ENCODE measurements at places on chromosomes 5 and 9. TPM values are rescaled to one million over a fixed set of nuclear protein-coding genes. Genes with fewer than 3 reads are reported as not detected.

DNA sequence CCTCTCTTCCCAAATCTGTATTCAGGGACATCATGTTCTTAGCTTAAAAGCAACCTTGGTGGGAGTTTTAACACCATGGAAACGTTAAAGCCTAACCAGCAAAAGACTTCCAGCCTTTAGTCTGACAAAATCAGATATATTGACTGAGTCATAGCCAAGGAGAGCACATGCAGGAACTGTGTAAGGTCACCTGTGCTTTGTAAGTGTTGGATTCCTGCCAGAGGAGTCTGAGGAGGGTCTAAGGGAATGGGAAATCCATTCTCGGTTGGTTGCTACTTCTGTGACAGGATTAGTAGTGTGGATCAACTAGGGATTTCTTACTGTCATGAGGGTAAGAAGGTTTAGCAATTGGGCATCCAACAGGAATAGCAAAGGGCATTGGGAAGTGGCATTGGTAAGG is 142.0 kb upstream of the CHD1 start:
- DNase-seq, result no peak

GRCh38 chr5:124260921-124261515 is 485.4 kb downstream of the ZNF608 start:
- no peak for DNase-seq

DNA sequence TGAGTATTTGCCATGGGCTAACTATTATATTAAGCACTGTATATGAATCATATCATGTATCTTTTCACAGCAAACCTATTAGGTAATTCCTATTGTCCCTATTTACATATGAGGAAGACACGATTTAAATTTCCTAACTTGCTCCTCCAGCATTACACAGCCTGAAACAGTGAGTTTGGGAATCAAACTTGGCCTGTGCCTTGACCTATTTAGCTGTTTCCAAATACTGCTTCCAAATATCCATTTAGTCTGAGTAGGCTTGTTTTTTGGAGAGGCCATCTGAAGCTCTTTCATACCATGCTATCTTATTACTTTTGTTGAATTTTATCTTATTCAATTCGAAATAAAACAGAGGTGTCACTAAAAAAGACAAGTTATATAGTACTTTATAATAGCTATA is 447.3 kb upstream of the MPDZ start:
- DNase-seq, result no peak

DNA sequence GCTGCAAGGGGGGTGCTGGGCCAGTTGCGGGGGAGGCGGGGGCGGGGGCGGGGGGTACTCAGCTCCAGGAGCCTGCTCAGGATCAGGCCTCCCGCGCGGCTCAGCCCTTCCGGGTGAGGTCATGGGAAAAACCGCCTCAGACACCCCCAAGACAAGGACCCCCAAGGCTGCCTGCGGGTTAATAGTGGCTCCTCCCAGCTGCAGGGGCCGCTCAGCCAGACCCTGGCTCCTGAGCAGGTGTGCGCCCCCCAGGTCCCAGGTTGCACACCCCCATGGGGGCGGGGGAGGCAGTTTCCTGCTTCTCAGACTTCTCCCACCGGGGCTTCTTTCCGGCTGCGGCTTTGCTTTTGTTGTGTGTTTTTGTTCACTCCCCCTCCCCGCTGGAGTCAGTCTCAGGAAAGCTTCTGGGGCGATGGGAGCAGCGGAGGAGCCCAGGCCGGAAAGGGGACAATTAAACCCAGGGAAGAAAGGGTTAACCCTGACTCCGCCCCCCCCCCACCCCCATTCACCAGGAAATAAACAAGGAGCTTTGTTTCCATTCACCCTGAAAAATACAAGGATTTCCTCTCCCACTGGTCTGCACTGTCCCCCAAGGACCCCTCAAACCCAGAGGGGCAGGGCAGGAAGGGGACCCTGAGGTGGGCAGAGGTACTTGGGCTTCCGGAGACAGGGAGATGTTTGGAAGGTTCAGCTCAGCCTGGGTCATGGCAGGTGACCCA is 42.3 kb upstream of the NOTCH1 start:
- DNase-seq, result no peak

GRCh38 chr9:129459547-129460322 is 161.2 kb downstream of the C9orf50 start:
- no peak for DNase-seq

DNA sequence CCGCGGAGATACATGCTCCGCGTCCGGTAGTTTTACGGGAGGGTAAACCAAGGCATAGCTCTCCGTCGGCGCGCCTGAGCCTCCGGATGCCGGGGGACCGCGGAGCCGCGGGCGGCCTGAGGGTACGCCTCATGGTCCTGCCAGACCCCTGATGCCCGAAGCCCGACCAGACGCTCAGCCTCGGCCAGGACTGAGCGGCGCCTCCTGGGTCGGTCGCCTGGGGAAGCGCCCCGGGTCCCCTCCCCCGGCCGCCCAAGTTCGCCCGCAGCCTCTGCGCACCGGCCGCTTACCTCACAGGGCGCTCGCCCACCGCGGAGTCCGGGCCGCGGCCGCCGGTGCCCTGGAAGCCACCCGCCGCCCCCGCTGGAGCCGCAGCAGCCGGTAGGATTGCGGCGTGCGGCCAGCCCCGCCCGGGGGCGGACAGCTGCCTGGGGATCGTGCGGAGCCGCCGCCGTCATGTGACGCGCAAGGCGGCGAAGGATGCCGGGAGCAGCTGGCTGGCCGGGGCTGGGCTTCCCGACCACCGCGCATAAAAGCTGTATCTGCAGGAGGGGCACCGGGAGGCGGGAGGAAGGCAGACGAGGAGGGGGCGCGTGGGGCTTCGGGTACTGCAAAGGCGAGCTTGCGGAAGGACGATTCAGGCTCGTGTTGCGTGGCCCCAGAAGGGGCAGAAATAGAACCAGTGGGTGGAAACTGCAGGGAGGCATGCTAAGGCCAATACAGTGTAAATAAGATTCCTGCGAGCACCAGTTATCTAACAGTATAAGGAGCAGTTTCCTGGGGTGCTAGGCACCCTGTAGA is at the start of gene FBXO10:
Gene FBXO10 (minus strand): TSS at position 460 of the 801 bp plus-strand sequence. CDS start 34,612 bp downstream, outside the sequence.
- DNase-seq, result peak; percentile 79

- no peak for DNase-seq
These were observed 133.2 kb downstream of the TMEM174 start for GRCh38 chr5:73306078-73306719.

Gene FGF1
- 316 TPM for total RNA-seq

- no peak for DNase-seq
These were observed 213.7 kb upstream of the SNX2 start for GRCh38 chr5:122561209-122561608.

GRCh38 chr9:1083325-1083913 is 33.3 kb downstream of the DMRT2 start:
- DNase-seq, result peak; percentile 64

GRCh38 chr5:73193592-73193991 is 20.6 kb downstream of the TMEM174 start:
- no peak for DNase-seq

DNA sequence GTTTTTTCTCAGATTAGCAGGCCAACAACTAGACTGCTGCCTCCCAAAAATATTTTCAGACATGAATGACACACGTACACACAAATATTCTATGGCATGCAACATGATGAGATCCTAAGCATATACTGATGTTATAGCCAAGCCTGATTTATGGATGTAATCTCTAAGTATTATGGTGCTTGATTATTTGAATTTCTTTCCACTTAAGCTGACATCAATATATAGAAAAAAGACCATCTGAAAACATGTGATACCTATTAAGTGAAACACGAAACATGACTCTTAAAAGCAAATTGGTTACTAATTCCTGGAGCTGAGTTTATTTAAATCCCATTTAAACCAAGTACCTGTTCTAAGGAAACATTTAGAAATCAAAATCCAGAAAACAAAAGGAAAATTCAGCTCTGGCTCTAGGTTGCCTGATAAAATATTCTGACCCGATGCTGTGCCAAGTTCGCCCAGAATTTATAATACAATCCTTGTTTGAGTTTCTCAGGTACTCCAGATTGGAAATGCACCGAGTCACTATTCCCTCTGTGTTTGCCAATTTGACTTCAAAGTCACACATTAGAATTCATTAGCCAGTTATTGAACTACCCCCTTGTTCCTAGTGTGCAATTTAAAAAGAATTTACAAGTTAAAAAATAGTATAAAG is 548.6 kb downstream of the CSNK1G3 start:
- no peak for DNase-seq

GRCh38 chr5:116137544-116138378 is 52.9 kb downstream of the COMMD10 start:
- no peak for DNase-seq

- DNase-seq, result no peak
These were observed 157.3 kb upstream of the S1PR3 start for GRCh38 chr9:88833946-88834345.

- DNase-seq, result no peak
These were observed 99.7 kb upstream of the CCL21 start for GRCh38 chr9:34809504-34810186.

Gene KCNMB1
- 1.4 TPM for total RNA-seq

- DNase-seq, result no peak
These were observed 60.5 kb downstream of the RASGRF2 start for GRCh38 chr5:81020478-81021167.

Gene GRAMD2B
- 42.3 TPM for total RNA-seq

Gene TESK1
- total RNA-seq, result 49.0 TPM

GRCh38 chr9:69971643-69972449 is 71.8 kb upstream of the MAMDC2 start:
- DNase-seq, result peak; percentile 88

Gene NUTM2G
- not detected for total RNA-seq

Gene PIP5K1B
- 2.0 TPM for total RNA-seq

Gene HOMER1
- total RNA-seq, result 8.7 TPM

Gene CORO2A
- total RNA-seq, result 3.7 TPM
